ENCODE measurements at places on chromosomes 5 and 9. TPM values are rescaled to one million over a fixed set of nuclear protein-coding genes. Genes with fewer than 3 reads are reported as not detected.

GRCh38 chr5:7930011-7930410, 61.1 kb downstream of the MTRR start:
- no peak for DNase-seq

- peak; percentile 55 for DNase-seq
Measured at GRCh38 chr9:93189369-93190132, 5.6 kb downstream of the WNK2 start.

GRCh38 chr5:161235569-161235968, 311.0 kb downstream of the GABRB2 start:
- no peak for DNase-seq

GRCh38 chr5:127878174-127878750, 175.1 kb downstream of the CCDC192 start:
- peak; percentile 26 for DNase-seq

DNA sequence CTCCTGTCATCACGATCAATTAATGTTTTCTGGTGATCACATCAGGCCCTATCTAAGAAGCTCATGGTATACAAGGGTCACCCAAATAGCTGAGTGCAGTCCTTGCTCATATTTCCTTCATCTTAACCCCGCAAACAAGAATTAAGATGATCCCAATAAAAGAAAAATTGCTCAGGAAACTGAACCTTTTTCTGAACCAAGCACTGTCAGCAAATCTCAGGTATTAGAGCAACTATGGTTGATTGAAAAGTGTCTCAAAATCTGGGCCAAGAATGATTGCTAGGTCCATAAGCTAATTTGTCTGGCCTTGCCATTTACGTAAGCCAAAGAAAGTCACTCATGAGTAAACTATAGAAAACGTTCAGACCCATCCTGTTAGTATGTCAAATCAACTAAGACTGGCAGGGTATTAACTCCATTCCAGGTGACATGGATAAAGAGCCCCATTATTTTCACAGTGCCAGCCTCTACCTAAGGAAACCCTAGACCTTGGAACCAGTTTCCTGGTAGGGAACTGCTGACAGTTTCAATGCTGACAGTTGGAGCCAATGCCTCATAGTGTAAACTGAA, 209.3 kb downstream of the DEPDC1B start:
- no peak for DNase-seq

- DNase-seq = peak; percentile 67
Measured at GRCh38 chr9:133160742-133161546, 2.8 kb downstream of the GBGT1 start.

DNA sequence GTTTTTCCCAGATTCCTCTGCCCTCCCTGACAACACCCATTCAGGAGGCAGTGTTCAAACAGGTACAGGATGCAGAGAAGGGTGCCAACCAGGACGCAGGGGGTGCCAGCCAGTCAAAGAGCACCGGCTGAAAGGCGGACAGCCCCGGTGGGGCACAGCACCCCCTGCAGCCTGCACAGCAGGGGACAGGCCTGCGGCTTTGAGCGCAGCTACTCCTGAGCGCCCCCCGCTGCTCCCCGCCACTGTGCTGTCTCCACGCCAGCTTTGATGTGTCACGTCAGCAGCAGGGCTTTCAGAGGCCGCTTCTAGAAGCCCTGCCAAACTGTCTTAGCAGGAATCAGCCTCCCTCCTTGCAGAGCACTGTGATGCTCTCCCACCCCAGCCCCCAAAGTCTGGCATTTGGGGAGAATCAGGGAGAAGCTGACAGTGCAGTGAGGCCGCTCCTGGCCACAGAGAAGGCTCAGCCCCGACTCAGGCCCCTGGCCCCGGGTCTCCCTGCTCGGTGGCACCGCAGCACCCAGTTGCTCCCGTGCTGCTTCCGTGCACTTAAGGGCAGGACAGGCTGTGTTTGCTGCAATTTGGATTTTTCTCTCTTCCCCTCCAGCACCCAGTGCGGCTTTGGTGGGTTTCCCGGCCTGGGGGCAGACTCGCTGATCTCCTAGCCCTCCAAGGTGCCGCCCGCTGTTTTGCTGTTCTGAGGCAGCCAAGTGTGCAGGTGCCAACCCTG, 20.3 kb downstream of the AK8 start:
- peak; percentile 52 for DNase-seq

DNA sequence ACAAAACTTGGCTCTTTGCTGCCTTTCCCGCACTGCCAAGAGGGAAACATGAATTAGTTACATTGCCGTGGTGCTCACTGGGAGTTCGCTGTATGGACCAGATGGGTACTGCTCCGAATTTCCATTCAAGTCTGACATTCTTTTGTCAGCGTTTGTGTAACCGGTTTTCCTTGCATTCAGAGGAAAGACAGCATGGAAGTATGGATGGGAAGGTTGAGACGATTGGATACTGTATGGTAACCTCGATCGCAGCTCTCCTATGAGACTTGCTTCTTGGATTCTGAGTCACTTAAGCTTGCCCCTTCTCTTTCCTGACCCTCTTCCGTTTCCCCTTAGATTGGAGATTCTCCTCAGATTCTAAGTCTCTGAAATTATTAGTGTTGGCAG, 625 bp upstream of the UBLCP1 start:
- no peak for DNase-seq

DNA sequence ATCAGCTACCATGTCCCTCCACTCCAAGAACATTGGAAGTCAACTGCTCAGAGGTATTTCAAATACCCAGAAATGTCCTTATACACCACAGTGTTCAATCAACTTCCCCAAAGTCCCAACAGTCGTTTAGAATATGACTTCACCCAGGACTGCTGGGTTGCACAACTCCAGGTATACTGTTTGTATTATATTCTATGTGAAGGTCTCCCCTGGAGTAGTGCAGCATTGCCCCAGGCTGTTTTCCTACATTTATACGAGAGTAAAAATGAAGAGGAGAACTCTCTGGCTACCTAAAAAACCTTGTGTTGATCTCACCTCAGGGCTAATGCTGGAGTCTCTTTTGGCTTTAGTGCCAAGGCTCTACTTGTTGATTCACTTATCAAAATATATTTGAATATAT, 183.6 kb upstream of the MAP3K1 start:
- no peak for DNase-seq

GRCh38 chr5:141903261-141903660, 20.4 kb upstream of the DELE1 start:
- DNase-seq = no peak

GRCh38 chr5:9335754-9336495, 209.9 kb downstream of the SEMA5A start:
- no peak for DNase-seq

CDKN2B gene
- total RNA-seq = 3.6 TPM

FAM151B gene
- 2.9 TPM for total RNA-seq

SH3TC2 gene
- 3.1 TPM for total RNA-seq

NUTM2F gene
- not detected for total RNA-seq

DTWD2 gene
- total RNA-seq = 8.4 TPM

AQP7 gene
- 123 TPM for total RNA-seq

TTC23L gene
- total RNA-seq = not detected

NXNL2 gene
- total RNA-seq = not detected

GDA gene
- total RNA-seq = 0.29 TPM
